ENCODE measurements at places on chromosomes 2 and 18.

DNA sequence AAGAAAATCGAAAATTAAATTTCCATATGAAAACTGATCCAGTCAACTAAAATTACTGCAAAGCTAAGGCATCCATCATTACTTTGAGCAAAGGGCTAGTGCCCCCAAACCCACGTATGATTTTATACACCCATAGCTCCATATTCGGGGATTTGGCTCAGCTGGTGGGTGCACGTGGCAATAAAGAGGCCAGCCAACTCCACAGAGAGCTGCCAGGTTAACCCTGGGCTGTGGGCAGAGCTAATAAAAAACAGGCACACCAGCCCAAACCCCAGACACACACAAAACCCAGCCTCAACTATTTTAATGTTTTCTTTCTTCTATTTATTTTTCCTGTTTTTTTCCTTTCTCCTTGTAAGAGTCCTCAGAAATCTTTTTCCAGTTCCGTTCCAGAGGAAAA is 151.3 kb upstream of the SOX11 start:
- DNase-seq, result no peak

DNA sequence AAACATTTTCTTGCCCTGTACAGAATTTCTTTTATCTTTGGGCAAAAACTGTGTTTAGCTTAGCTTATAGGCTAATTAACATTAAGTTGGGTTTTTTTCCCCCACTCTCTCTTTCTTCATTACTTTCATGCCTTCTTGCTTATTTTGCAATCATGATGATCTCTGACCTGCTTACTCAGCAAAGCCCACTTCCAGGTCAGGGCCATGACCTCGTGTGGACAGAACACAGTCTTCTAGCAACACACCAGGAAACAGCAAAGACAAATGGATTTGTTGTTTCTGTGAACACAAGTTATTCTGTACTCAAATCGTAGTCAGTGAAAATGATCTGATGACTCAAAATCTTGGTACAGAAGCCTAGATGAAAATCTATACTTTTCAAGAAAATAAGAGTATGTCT is 60.7 kb downstream of the SPATS2L start:
- DNase-seq, result peak; percentile 71

DNA sequence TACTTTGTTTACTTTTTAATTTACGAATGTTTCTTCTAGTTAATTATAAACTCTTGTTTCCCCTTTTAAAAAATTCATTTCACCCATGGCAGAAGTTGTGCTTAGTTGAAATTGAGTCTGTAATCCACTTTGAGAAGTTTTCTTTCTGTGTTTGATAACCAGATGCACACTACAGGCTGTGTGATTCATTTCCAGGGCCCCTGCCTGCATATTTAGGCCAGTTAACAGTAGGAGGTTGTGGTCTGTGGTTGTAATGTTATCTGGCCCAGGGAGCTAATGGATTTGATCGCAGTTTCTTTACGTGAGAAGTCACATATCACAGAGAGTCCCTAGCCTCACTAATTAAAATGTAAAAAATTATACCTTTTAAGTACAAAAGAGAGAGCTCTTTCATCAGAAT is 3.3 kb downstream of the CDH7 start:
- DNase-seq, result no peak

- DNase-seq, result no peak
These were observed 17.7 kb upstream of the NFE2L2 start for GRCh38 chr2:177282181-177282641.

GRCh38 chr2:49831698-49832367 is 677.5 kb upstream of the FSHR start:
- DNase-seq, result no peak

GRCh38 chr2:126828491-126828890 is 70.2 kb upstream of the TEX51 start:
- no peak for DNase-seq
